Fibroblast of pulmonary artery (primary cell): ENCODE measurements at places on chromosomes 13 and 19.

- DNase-seq: no peak
Measured at GRCh38 chr13:32745509-32745908, 159.3 kb downstream of the PDS5B start.

- DNase-seq: no peak
Measured at GRCh38 chr13:41006306-41006705, 12.8 kb downstream of the ELF1 start.

- DNase-seq: no peak
Measured at GRCh38 chr13:32165796-32166195, 134.2 kb downstream of the FRY start.

DNA sequence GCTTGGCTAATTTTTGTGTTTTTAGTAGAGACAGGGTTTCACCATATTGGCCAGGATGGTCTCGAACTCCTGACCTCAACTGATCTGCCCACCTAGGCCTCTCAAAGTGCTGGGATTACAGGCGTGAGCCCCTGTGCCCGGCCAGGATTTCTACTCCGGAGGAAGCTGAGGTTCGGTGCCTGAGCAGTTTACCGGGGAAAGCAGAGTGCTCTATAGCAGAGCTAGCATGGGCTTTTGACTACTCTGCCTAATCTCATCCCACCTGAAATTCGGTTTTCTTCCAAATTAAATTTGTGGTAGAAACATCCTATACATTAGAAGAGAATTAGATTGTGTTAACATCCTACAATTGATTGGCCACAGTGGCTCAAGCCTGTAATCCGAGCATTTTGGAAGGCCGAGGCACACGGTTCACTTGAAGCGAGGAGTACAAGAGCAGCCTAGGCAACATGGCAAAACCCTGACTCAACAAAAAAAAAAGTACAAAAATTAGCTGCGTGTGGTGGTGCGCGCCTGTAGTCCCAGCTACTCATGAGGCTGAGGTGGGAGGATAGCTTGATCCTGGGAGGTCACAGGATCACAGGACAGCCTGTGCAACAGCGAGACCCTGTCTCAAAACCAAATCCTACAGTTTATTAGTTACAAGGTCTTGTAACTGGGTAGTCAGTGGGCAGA lies 1.6 kb downstream of the RPL13A start:
- no peak for DNase-seq

- peak; percentile 69 for DNase-seq
Measured at GRCh38 chr13:110245416-110245899, 61.5 kb downstream of the COL4A1 start.
